Activated T-cell treated with anti-CD3 and anti-CD28 coated beads, Interleukin-2, amount 50 U/mL, for 4 hours (primary cell): ENCODE measurements at places on chromosomes 5 and 9. TPM values are rescaled to one million over a fixed set of nuclear protein-coding genes. Genes with fewer than 3 reads are reported as not detected.
A peak's percentile ranks its signal among the peaks of the same experiment; 100 is the strongest.

DNA sequence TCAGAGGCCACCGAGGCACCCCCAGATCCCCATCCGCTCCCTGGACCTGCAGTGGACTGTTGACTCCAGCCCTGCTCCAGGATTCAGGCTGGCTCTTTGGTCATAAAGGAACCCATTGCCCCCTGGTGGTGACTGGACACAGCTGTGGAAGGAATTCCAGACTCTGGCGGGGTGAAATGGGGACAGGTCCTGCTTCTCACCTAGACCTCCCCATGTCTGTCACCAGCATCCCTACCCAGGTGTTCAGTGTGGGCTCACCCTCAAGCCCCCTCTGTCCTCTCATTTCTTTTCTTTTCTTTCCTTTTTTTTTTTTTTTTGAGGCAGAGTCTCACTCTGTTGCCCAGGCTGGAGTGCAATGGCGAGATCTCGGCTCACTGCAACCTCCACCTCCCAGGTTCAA is 25.5 kb upstream of the STXBP1 start:
- DNase-seq, result peak; percentile 57

- no peak for DNase-seq
These were observed 73.9 kb downstream of the CSNK1G3 start for GRCh38 chr5:123585871-123586270.

GRCh38 chr5:54719384-54720283 is 202.1 kb downstream of the SNX18 start:
- DNase-seq, result no peak

GRCh38 chr5:96655085-96655484 is 7.1 kb upstream of the CAST start:
- no peak for DNase-seq

DNA sequence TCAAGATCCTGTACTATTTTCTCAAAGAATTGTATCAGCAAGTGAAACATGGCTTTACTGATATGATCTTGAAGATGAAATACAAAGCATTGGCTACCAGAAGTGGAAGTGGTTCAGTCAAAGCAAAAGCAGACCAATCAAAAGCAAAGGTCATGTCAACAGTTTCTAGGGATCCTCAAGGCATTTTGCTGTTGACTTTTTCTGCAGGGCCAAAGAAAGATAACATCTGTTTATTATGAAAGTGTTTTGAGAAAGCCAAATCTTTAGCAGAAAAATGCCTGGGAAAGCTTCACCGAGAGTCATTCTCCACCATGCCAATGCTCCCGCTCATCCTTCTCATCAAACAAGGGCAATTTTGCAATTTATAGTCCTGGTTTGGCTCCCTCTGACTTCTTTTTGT is 90.3 kb upstream of the ACO1 start:
- DNase-seq, result no peak

- no peak for DNase-seq
These were observed 8.0 kb downstream of the DMXL1 start for GRCh38 chr5:119078861-119079260.

- DNase-seq, result no peak
These were observed 18.7 kb upstream of the ITGA1 start for GRCh38 chr5:52769061-52769460.

- no peak for DNase-seq
These were observed 177.8 kb downstream of the NSG2 start for GRCh38 chr5:174223355-174223754.

- no peak for DNase-seq
These were observed 48.7 kb downstream of the TEK start for GRCh38 chr9:27157736-27158135.

GRCh38 chr5:154388842-154389241 is 57.0 kb upstream of the SAP30L start:
- DNase-seq, result no peak

GRCh38 chr9:116736399-116737151 is 49.5 kb downstream of the TRIM32 start:
- DNase-seq, result no peak

DNA sequence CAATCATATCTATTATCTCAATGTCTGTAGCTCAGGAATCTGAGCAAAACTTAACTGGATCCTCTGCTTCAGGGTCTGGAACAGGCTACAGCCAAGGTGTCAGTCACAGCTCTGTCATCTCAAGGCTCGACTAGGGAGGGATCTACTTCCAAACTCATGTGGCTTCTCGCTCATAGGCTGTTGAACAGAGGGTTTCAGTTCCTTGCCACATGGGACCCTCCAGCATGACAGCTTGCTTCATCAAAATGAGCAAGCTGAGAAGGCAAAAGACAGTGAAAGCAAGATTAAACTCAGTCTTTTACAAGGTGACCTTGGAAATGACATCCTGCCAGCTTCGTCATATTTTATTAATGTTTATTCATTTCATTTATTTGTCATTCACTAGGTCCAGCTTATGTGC is 111.7 kb downstream of the GADD45G start:
- no peak for DNase-seq

- no peak for DNase-seq
These were observed 32.1 kb downstream of the FAM163B start for GRCh38 chr9:133576875-133577736.

DNA sequence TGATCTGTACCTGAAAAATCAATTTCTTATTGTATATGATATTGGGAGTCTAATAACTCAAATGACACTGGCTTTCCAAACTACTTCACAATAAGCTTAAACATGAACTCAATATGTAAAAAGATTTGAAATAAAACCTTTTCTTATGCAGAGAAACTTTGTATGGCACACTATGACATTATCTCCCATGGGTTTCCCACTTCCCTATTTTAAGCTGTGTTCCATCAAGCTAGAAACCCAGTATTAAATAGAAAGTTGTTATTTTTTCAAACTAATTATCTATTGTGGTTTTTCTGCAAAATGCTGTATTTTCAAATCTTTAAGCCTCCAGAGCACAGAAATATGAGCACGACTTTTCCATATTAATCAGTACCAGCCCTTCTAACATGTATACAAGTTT is 174.7 kb downstream of the NFIB start:
- DNase-seq, result no peak

DNA sequence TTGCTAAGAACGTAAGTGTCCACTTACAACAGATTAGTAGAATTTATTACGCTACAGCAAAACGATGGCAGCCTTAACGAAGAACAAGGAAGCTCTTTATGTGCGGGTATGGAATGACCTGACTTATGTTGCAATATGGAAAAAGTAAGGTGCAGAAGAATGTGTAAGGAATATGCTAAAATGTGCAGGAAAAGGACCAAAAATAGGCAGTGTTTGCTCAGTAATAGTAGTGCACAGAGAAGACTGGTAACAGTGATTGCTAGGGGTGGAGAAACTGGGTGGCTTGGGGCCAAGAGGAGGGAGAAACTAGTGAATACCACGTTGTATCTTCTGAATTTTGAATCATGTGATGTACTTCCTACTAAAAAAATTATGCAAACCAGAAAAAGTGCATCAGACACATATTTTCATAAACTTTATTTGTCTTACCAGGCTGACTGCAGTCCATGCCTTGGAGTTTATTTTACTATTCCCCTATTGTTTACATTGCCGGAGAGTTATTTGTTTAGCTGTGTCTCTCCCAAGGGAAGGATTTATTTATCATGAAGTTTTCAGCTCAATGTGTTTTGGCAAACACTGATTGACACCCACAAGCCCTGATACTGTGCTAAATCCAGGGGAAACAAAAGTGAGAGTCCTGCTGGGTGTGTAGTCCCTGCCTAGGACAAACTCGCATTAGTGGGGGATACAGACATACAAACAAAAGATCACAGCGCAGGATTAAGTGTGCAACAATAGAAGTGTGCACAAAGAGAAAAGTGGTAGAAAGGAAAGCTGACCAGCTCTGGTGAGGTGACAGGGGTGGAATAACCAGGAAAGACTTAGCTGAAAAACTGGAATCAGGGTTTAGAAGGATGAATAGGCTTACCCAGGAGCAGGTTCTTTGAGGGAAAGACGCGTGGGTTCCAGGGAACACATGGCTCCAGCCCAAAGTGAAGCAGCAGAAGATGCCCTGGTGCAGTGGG is 34.0 kb upstream of the ZNF484 start:
- no peak for DNase-seq

DNA sequence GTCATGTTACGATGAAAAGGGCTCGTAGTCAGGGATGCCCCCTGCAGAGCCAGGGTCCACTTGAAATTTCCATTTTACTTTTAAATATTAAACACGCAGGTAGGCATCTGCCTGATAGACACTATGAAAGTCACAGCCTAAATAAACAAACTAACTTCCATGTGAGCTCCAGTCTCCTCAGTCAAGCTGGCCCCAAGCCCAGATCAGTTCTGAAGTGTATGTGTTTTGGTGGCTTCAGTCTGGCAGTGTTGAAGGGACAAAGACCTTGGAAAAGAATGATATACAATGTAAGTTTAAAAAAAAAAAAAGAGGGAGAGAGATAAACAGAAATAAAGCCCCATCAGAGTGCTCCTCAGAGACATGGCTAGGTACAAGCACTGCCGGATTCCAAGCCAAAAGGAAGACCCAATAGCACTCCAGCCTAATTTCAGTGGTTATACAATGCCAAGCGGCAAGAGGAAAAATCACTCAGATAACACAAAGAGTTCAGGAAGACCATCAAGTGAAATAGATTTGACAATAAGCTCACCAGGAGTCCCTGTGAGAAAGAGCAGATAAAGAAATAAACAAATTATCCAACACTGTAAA is 181.0 kb downstream of the BNC2 start:
- no peak for DNase-seq

- DNase-seq, result no peak
These were observed 142.2 kb upstream of the KLF4 start for GRCh38 chr9:107631788-107632187.

GRCh38 chr9:36293171-36293570 is 34.9 kb upstream of the GNE start:
- DNase-seq, result no peak

DNA sequence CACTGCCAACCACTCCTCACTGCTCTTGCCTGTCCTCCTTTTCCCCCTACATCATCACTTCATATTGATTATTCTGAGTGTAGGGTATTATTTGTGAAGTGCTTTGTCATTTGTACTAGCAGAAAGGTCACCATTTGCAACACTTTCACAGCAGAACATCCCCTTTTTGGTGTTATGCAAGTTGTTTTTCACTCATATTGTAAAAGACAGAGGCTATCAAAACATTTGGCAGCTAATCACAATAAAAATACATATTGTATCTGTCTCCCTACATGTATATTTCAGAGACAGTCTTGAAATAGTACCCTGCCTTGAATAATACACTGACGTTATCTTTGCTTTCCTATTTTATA is 82.3 kb downstream of the ANXA1 start:
- no peak for DNase-seq

DNA sequence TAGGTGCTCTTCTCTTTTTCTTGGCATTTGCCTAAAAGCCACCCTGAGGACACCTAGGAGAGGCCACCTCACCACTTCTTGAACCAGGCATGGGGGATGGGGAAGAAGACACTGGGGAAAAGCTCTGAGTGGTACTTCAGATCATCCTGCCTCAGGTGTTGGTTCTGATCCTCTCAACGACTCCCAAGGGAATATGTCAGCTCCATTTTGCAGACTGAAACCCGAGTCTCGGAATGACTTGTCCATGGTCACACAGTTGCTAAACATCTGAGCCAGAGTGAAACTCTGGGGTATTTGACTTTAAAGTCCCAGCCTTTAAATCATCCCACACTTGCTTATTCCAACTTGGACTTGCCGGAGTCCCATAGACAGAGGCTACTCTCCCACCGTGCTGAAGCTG is 120.6 kb upstream of the GABRP start:
- no peak for DNase-seq

- no peak for DNase-seq
These were observed 4.5 kb downstream of the SHROOM1 start for GRCh38 chr5:132825834-132826391.

GRCh38 chr5:61659221-61659696 is 327.2 kb downstream of the ZSWIM6 start:
- DNase-seq, result no peak

Gene HTR4
- total RNA-seq, result not detected

Gene IRX2
- total RNA-seq, result 0.14 TPM

Gene DRD1
- not detected for total RNA-seq

Gene SYK
- total RNA-seq, result 0.63 TPM

Gene SMIM33
- total RNA-seq, result 0.30 TPM

Gene CNTNAP3B
- not detected for total RNA-seq

Gene F2RL2
- 0.08 TPM for total RNA-seq

Gene GRM6
- total RNA-seq, result not detected

Gene PCDHB14
- not detected for total RNA-seq

Gene KCNT1
- not detected for total RNA-seq
